ENCODE measurements at places on chromosomes 2 and 18.
A peak's percentile ranks its signal among the peaks of the same experiment; 100 is the strongest.

DNA sequence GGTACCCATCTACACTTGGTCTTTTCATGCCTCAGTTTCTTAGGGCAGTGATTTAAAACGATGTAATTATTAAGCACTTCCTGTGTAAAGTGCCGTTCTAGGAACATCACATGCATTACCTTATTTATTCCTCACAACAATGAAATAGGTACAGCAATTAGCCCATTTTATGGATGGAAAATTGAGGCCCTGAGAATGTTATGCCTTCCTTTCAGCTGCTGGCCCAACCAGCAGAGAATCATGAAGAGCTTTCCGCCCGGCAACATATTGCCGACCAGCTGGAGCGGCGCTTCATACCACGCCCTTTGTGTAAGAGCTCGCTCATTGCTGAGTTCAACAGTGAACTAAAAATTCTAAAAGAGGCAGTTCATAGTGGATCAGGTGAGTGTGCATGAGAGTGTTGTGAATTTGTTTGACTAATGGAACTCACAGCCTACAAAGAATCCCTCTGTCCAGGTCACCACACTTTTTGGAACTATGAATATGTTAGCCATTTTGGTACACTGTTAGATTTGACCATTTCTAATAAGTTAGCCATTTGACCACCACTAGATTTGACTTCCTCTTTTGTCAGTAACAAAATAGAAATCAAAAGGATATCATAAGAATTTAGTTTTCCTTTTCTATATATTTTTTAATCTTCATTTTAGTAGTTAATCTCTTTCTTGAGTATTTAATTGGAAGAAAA is 25.6 kb upstream of the RPE start:
- no peak for DNase-seq

DNA sequence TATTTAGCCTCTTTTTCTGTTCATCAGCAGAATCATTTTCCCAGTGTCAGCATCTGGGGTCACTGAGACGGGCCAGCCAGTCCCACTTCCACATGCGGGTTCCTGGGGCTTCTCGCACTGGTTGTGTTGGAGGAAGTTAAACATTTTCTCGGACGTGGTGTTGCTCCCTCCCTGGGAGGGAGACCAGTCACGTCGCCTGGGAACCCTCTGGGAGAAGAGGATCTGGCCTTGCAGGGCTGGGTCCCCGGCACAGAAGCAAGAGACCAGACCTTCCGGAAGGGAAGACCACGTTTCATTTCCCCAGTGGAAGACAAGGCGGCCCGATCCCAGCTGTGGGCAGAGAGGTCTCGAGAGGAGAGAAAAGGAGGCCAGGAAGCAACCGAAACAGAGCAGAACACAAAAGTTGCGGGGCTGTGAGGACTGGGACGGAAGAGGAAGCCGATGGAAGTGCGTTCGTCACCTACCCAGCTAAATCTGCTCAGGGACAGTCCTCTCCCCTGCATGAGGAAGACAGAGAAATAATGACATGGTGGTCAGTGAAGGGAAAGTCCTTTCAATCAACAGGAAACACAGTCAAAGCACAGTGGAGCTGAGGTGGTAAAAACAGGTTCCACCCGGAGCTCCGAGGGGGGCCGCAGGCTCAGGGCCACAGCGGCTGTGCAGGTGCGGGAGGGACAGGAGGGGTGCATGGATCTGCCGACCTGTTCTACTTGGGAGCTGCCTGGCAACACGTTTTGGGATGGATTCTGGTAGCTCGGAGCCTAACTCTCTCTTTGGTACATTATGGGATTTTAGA is 144.4 kb downstream of the MBP start:
- DNase-seq: no peak

DNA sequence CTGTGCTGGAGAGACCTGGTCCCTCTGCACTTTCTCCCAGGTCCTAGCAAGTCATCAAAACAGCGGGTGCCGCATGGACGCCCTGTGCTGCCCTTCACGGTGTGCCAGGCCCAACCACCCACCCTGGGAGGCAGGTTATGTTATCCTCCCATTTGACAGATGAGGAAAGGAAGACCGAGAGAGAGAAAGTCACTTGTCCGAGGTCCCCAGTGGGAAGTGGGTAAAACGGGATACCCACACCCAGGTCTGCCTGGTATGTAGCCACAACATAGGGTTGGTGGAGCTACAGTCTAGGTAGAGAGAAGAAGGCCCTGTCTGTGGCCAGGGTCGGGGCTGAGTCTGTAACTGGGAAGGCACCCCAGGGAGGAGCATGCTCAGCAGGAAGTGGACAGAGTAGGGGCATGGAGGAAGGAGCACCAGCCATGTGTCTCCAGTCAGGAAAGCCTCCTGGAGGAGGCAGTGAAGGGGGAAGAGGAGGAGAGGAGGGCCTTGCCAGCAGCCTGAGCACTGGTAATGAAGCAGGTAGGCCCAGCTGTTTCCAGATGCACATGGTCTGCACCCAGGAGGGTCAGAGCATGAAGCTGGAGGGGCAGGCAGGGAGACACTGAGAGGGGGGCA is 98.4 kb downstream of the ZFP36L2 start:
- DNase-seq: no peak

GRCh38 chr2:68765739-68766375 is 31.2 kb downstream of the ARHGAP25 start:
- no peak for DNase-seq

- no peak for DNase-seq
These were observed 1.9 kb downstream of the MCFD2 start for GRCh38 chr2:46913471-46914381.

DNA sequence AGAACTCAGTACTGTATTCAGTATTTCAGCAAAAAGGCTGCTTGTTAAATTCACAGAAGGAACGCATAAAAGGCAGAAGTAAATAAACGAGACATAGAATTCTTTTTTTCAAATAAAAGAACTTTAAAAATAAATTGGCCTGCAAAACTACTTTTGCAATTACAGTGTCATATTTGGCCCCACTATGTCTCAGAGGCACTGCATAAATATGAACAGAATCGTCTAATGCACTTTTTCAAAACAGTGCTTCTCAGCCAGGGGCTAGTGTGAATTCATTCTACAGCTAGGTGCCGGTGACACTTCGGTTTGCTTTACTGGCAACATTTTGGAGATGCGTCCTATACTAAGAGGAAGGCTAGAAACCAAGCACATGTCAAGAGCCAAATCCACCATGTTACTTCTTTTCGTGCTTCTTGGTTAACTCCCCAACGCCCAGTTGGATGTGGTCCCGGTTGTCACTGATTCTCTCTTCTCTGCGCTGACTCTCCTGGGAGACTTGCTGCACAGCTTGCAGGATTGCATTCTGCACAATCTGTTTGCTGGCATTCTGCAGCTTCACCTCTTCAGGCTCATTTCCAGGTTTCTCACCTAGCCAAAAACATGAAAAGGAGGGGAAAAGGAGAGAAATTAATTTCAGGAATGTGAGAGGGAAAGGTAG is 51.8 kb downstream of the AKAIN1 start:
- DNase-seq: no peak

DNA sequence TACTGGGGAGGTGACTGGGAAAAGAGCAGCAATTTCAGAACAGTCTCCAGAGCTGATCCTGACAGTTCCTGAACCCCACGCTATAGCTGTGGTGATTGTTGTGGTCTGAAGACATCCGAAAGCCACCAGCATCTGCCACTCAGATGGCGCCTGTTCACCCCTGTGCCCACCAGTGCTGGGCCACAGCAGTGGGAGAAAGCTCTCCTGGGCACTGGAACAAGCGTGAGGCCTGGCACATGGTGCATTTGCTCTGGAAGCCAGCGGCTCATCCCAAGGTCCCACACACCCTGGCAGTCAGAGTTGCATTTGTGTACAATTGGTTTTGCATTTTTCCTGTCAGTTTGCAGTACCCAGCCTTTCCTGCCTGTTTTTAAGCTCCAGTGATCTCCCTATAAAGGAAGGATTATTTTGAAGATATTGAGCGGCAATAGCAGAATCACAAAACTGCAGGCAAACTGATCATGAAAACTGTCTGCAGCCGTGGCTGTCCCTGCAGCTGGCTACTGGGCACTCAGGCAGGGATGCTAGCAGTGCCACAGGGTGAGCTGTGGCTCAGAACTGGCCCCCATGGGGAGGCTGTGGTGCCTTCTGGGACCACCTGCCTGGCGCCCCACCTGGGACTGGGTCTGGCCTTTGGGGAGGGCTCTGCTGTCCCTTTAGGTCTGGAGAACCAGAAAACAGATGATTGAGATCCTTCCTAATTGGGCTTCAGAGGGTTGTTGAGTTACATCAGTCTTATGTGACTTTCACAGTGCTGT is 30.1 kb downstream of the IMPA2 start:
- no peak for DNase-seq

DNA sequence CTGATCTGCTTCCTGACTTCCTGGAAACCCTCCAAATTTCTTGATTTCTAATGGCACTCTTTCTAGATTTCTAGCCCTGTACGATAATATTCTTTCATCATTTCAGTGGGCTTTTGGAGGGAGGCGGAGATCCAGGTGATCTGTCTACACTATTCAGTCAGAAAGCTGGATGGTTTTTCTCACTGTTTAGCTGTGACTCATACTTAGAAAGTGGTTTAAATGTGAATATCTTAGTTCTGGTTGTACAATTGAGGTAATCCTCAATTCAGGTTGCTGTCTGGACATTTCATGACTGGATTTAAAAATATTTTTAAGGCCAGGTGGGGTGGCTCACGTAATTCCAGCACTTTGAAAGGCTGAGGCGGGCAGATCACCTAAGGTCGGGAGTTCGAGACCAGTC is 20.8 kb downstream of the SEH1L start:
- DNase-seq: no peak

- peak; percentile 17 for DNase-seq
These were observed 420 bp downstream of the PIGN start for GRCh38 chr18:62186499-62186773.

DNA sequence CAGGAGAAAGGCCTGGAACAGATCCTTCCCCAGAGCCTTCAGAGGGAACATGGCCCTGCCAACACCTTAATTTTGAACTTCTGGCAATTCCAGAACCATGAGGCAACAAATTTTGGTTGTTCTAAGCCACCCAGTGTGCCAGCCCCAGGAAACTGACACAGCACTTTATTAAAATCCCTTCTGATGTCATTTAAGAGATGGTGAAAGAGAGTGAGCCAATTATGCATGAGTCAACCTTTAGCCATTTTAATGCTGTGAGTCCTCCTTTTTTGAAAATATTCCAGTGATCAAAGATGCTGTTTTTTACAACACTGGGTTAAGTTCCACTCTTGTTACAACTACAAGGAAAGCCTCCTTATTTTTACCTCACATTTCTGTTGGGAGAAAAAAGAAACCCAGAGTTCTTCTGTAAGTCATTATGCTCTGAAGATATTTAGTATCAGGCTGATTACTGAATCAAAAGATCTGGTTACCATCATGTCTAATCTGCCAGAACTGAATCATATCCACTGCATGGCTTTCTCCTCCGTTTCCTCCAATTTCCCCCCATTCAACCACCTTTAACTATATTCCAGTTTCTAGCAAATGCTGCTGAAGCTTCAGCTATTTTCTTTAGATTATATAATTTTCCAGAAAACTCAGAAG is 235.4 kb downstream of the TXNL1 start:
- no peak for DNase-seq

DNA sequence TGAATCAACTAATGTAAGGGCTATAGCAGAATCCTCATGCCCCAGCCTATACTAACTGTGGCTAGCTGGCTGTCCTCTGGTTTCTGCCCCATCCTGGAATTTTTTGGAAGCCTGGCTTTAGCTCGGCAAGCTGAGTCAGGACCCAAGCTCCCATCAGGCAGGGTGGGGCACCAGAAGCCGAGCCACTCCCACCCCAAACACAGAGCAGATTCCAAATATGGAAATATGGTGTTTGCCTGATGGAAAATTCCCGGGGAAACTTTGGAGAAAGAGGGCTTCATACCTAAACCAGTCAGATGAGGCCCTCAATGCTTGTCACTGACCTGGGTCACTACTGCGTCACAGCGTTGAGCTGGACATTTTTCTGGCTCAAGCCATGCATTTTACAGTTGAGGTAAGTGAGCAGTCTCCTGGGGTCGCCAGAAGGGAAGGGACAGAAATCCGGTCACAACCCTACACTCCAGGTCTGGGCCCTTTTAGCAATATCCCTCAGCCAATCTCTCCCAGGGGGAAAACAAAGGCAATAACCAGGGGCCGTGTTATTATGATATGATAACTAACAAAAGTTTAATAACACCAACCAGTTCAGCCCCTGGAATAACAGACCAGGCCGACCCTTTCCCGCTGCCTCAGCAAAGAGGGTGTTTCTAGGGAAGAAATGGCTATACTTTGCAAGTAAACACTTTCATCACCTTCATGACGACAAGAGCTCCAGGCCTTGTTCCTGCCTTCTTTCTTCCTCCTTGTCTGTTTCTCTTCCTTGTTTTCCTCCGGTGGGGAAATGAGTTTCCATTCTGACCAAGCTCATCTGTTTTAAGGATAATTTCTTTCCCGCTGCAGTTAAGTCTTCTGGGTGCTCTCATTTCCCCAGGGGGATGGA is 37.7 kb downstream of the PSD4 start:
- DNase-seq: no peak

DNA sequence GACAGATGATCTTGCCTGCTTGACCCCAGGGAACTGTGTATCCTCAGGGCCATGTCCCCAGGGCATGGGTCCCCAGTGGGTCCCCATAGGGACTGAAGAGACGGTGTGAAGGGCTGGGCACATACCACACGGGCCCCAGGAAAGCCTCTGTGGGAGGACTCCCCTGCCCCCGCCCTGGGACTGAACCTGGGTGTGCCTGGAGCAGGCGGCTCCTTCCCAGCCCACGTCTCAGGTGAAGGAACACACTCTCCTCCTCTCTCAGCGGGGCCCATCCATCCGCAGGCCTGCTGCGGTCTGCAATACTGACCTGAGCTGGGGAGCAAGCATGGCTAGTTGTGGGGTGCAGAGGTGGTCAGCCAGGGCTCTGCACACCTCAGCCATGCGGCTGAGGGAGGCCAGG is 45.2 kb downstream of the KIF1A start:
- DNase-seq: no peak

GRCh38 chr18:79397247-79397829 is 1.6 kb downstream of the NFATC1 start:
- no peak for DNase-seq

DNA sequence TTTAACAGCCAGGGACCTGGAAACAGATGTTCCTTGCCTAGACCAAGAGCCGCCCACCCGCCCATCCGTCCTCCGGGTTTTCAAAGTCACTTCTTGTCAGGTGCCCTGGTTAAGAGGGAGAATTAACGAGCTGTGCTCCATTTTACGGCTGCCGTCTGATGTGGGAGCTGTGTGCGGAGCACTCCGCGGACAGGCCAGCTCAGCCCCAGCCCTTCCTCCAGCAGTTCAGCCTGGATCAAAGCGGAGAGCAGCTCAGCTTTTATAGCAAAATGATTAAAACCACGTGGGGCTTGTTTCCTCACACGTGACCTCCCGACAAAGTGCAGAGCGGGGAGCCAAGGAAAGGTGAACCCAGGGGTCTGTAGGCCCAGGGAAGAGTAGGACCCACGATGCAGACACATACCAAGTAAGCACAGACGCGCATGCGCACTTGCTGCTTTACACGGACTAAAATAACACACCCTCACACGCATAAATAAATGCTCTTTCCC is 46.1 kb upstream of the PKDCC start:
- DNase-seq: no peak

Data from activated CD4-positive, alpha-beta T cell treated with anti-CD3 and anti-CD28 coated beads, Interleukin-2, amount 50 U/mL, for 24 hours (primary cell).